ENCODE measurements at places on chromosomes 5 and 9.
A peak's percentile ranks its signal among the peaks of the same experiment; 100 is the strongest.

GRCh38 chr9:126564128-126564527 lies 49.6 kb upstream of the LMX1B start:
- no peak for DNase-seq

DNA sequence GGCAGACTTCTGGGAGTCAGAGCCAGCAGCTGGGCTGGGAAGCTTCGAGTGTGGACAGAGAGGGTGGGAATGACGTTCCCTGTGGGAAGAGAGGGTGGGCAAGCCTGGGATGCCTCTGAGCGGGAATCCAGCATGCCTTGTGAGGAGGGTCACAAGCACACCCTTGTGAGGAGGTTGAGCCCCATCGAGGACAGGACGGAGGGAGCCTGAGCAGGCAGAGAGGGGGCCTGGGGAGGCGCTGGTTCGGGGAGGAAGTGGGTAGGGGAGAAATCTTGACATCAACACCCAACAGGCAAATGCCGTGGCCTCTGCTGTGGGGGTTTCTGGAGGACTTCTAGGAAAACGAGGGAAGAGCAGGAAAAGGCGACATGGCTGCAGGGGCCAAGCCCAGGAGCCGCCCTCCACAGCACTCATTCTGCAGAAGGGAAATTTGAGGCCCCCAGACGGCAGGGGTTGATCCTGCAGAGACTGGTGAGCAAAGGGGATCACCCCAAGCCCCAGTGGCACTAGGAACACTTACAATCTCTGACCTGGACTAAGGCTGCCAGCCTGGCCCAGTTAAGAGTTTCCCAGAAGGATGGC lies 1.1 kb upstream of the IL13 start:
- no peak for DNase-seq

DNA sequence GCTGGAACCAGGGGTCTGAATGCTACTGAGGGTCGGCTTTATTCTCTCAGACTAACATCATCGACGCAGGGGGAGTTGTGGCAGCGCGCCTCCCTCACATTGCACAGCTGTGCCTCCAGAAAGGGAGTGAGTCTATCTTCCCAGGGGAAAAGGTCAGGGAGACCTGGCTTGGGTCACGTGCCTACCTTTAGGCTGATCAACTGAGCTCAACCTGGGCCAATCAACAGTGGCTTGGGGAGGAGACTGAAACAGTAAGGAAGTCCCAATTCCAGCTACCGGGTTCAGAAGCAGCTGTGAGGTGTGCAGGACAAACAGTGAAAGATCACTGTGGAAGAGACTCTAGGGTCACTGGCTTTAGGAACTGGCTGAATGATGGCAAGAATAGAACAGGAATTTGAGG lies 14.3 kb downstream of the SNX30 start:
- no peak for DNase-seq

GRCh38 chr9:34502891-34503290 lies 19.9 kb downstream of the ENHO start:
- no peak for DNase-seq

DNA sequence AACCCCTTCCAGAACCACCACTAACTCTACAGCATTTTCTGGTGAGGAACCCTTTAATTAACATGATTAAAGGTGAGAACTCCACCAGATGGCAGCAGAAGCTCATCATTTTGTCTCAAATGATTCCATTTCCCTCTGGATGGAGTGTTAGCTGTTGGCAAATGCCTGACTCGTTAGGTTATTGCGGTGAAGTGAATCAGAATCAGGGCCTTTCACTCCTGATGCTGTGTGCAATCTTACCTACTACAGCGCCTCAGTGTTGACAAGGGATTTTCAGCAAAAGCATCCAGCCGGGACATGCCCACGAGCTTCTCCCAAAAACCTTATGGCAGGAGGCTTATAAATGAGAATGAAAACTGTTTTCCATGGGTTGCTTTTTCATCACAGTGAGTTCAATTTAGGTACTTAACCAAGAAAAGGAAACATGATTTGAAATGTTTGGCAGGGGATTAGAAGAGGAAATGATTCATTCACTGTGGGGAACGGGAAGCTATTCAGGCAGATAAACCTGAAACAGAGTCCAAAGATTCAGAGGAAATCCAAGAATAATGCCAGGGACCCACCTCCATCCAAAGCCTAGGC lies 48.0 kb upstream of the CAST start:
- DNase-seq = peak; percentile 7

- DNase-seq = no peak
Measured at GRCh38 chr9:34891386-34891785, 66.7 kb upstream of the PHF24 start.

All from bone marrow (tissue), 2 donors.